Ovary (tissue), 10 donors: ENCODE measurements at places on chromosomes 11 and 22.

- no peak for DNase-seq
Measured at GRCh38 chr11:115321605-115322289, 182.5 kb downstream of the CADM1 start.

DNA sequence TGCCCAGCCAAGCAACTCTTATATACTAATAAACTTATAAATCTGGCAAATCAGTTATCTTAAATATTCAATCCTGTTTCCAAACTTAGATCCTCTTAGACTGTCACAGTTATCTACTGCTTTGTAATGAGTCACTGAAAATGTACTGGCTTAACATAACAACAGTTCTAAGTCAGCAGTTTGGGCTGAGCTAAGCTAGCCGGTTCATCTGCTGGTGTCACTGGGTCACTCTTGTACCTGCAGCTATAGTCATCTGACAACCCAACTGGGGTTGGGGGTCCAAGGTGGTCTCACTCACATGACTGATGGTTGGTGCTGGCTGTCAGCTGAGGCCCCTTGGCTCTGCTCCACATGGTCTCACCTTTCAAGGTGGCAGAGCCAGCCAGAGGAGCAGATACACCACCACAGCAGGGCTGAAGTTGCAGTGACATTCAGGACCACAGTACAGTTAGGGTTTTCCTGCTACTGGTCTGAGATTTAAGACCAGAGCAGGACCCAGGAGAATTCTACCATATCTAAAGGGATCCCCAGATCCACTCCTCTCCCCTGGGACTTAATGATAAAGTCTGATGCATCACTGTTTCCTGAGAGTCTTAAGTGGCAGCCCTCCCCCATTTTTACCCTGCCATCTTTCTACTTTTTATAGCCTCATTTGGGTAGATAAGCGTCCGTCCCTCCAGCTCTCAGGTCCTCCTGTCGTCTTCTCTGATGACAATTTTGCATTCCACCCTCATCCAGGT lies 7.9 kb upstream of the MACROD1 start:
- no peak for DNase-seq

DNA sequence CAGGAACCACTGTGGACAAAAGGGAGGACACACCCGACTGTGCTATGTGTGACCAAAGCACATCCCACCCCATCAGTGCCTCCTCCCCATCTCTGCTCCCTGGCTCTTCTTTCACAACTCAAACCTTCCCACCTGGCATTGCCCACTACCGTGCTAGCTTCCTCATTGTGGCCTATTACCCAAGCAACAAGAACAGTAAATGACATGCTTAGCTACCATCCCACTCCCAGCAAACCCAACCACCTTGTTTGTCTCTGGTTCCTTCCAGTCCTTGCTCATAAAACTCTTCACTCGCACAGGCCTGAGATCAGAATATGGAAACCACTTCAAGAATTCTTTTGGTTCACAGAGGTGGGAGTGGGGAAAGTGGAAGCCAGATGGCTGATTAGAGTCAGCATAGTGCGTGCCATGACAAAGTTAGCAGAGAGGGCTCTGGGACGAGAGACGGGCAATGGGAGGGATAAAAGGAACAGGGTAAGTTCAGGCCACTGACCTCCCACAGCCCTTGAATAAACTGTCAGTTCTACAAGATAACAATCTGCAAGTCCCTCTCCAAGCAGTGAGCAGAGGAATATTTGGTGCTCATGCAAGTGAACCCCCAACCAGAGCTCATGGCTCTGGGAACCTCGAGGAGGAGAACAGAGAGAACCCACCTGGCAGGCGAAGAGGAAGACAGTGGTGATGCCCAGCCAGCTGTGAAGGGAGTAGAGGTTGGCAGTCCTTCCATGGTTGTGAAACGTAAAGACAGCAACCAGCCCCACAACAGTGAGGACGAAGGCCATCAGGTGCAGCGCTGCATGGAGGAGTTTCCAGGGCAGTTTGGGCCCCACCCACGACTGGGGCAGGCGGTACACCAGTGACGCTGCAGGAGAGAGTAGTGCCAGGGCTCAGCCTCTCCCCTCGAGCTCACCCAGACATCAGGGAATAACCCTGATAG lies 8.3 kb downstream of the CYB561A3 start:
- no peak for DNase-seq

DNA sequence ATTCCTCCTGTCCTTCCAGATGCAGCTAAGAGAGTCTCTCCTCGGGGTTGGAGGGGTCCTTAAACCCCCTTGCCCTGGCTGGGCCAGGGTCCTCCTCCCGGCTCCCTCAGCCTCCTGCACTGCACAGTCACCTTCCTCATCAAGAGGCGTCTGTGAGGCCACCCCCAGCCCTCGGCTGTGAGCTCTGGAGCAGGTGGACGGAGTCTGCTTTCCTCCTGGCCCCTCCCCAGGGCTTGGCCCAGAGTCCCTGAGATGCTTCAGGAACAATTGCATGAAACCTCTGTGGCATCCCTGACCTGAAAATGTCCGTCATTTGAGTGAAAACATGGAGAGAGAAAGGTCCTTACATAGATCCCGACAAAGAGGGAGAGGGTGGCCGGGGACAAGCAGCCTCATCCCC lies 6.7 kb upstream of the FGF3 start:
- DNase-seq = no peak

DNA sequence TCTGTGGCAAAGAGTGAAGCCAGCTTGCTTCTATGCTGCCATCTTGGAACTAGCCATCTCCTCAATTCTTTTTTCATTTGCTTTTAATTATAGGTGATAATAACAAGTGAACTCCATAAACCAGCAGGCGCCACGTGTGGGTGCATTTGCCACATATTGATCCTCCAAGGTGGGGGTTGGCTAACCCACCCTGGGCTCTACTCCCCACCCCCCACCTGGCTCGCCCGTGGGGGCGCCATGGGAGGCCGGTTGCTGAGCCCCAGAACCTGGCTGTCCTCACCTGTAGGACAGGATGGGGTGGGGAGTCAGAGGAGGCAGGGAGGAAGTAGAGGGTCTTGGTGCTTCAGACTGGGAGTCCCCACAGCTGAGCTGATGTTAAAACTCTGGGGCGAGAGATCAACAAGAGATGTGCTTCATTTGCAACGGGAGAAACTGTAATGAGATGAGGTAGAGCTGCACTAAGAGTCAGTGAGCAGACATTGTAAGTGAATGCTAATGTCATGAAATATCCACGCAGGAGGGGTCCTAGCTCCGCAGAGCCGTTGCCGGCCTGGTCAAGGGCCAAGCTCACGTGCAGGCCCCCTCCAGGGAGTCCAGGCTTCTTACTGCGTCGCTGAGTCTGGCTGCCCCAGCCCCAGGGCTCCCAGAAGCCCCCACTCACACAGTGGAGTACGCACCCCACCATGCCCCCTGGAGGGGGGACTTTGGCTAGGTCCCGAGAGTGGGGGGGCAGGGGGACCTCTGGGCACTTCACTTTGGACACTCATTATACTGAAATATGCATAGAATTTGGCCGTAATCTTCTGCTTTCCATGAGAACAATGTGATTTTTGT lies 59.4 kb downstream of the BRD1 start:
- peak; percentile 62 for DNase-seq

DNA sequence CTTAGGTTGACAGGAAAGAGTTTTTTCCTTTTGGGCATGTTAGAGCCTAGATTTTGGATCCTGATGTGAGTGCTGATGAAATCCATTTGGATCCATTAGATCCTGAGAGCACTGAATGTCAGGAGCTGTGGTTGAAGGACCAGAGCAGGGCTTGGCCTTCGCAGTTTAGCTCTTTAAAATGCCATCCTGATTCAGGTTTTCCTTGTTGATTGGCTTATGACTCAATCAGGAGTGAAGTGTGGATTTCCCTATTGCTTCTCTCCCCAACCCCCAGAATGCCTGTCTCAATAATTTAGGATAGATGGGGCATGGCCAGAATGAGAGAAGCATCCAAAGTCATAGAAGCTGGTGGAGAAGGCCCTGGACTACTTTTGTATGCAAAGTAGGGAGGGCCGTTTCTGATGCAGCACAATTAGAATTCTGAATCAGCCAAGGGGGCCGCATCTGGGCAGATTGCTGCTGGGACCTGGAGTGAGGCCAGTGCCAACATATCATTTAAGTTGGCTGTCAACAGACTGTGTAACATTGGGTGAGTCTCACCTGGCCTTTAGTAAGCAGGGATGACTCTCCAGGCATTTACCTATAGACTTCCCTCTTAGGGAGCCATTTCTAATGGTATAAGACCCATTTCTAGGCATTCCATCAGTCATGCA lies 80.5 kb downstream of the TEAD1 start:
- no peak for DNase-seq

GRCh38 chr11:113288286-113288863 lies 26.0 kb upstream of the TTC12 start:
- no peak for DNase-seq

DNA sequence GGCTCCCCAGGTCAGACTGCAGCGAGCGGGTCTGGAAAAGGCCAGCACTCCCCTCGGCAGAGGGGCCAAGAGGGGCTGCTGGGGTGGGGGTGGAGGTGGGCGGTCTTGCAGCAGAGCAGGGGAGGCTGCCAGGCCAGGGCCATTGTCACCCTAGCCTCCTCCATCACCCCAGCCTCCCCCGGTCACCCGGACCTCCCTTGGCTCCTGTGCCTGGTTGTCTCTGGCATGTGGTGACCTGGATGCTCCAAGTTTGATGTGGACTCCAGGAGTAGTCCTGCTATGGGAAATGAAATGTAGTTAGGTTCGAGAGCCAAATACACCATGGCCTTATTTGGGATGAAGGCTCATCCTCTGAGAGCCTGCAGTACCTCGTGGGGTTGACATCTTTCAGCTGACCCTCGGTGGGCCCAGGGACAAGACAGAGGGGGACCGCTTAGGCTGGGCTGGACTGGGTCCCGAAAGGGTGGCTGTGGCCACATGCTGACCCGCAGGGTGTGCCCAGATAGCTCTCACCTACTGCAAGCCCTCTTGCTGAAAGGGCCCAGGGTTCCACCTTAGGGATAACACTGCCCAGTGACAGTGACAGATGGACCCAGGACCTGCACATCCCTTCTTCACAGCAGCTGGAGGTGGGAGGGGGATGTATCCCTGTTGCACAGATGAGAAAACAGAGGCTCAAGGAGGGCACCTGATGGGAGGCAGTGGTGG lies 24.1 kb downstream of the MRGPRD start:
- DNase-seq = no peak

- no peak for DNase-seq
Measured at GRCh38 chr11:118060869-118061268, 16.0 kb upstream of the TMPRSS4 start.

GRCh38 chr11:8217926-8218325 lies 45.8 kb downstream of the LMO1 start:
- no peak for DNase-seq

GRCh38 chr11:86476109-86476861 lies 101.6 kb downstream of the CCDC81 start:
- DNase-seq = peak; percentile 55

- DNase-seq = no peak
Measured at GRCh38 chr11:7154881-7155361, 66.1 kb downstream of the RBMXL2 start.

DNA sequence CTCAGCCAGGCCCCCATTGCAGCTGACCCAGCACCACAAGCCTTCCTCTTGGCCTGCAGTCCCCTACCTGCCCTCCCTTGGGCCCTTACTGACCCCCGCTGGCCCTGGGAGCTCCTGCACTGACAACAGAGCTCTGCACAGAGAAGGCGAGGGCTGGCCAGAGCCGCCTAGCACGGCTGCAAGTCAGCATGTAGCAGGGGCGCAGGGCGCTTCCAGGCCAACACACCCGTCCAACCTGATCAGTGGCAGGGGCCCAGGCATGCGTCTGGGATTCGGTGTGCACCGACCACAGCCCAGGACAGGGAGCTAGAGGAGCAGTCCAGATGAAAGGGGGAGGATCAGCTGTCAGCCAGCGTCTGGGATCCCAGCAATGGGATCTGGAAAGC lies 7.6 kb downstream of the WNT7B start:
- no peak for DNase-seq

GRCh38 chr22:24186892-24187670 lies 5.8 kb downstream of the SUSD2 start:
- no peak for DNase-seq

GRCh38 chr11:108565653-108566052 lies 27.9 kb downstream of the EXPH5 start:
- DNase-seq = no peak

GRCh38 chr11:16352707-16353106 lies 3.6 kb downstream of the SOX6 start:
- no peak for DNase-seq

- no peak for DNase-seq
Measured at GRCh38 chr11:9203691-9204311, 61.3 kb downstream of the DENND5A start.

- DNase-seq = no peak
Measured at GRCh38 chr11:118275176-118275575, 11.1 kb upstream of the MPZL2 start.

DNA sequence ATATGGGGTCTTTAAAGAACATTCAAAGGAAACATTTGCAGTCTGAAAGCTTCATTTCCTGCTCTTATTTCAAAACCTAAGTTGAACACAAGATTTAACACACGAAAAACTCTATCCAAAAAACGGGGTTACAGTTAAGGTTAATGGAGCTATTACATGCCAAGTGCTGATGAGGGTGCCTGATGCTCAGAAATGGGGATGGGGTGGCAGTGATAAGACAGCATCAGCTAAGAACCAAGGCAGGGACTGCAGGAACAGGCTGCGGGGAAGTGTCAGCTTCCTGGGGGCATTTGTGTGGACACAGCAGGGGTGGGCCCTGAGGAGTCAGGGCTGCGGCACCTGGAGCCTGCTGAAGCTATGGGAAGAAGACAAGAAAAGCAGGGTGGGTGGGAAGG lies 12.2 kb downstream of the DGCR2 start:
- DNase-seq = no peak

DNA sequence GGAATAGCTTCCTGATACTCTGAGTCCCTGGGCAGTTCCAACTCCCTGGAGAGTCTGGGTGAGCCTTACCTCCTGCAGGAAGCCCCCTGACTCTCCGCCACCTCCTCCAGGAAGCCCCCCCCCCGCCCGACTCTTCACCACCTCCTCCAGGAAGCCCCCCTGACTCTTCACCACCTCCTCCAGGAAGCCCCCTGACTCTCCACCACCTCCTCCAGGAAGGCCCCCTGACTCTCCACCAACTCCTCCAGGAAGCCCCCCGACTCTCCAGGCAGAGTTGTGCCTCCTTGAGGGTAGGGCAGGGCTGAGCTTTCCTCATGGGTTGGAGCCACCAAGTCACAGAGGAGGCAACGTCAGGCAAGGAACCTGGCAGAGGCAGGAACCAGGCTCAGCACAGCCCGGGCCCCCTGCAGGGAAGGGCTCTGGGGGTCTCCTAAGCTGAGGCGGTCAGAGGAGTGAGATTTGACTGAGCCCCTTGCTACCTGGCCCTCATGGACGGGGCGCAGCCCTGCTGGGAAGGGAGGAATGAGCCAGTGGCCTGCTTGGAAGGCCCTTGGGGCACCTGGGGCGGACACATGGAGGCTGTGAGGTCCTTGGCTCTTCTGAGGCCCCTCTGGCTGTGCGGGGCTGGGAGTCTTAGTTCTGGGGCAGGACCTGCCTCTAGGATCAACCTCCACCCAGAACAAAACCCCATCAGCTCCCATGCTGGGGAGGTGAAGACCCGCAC lies 18.1 kb downstream of the MRGPRG start:
- DNase-seq = no peak

GRCh38 chr11:84260862-84261261 lies 974.7 kb upstream of the CCDC90B start:
- DNase-seq = no peak

GRCh38 chr11:123328281-123328867 lies 101.7 kb upstream of the GRAMD1B start:
- DNase-seq = no peak

GRCh38 chr11:12276356-12276755 lies 101.0 kb upstream of the PARVA start:
- DNase-seq = no peak

- no peak for DNase-seq
Measured at GRCh38 chr11:17343257-17343656, 8.3 kb upstream of the NCR3LG1 start.

- no peak for DNase-seq
Measured at GRCh38 chr11:36345535-36346141, 49.5 kb downstream of the PRR5L start.
